ENCODE measurements at places on chromosomes 2 and 18. TPM values are rescaled to one million over a fixed set of nuclear protein-coding genes. Genes with fewer than 3 reads are reported as not detected.

DNA sequence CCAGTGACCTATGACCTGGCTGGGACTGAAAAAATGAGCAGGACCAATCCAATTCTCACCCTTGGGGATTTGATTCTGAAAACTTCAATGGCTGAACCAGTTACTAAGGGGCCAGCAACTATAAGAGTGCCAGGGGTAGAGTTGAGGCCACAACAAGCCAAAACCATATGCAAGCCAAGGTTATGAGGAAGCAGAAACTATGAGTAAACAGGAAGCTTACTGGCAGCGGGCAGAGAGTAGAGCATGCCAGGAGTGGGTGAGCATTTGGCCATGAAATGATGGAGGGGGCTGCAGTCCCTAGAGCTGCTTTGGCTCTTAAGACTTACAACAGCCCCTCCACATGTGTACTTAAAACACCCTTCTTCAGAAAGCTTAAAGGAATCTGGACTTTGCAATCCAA is 82.4 kb downstream of the RBMS1 start:
- DNase-seq = peak; percentile 86

STPG4 gene
- total RNA-seq = 0.64 TPM

- no peak for DNase-seq
These were observed 127.5 kb upstream of the SLC1A4 start for GRCh38 chr2:64861452-64862397.

GAREM1 gene
- total RNA-seq = 6.8 TPM

GRCh38 chr2:45002686-45003085 is 6.6 kb downstream of the SIX2 start:
- no peak for DNase-seq

AGAP1 gene
- total RNA-seq = 11.2 TPM

Measured in mammary epithelial cell (primary cell).